ENCODE measurements at places on chromosomes 2 and 18.

DNA sequence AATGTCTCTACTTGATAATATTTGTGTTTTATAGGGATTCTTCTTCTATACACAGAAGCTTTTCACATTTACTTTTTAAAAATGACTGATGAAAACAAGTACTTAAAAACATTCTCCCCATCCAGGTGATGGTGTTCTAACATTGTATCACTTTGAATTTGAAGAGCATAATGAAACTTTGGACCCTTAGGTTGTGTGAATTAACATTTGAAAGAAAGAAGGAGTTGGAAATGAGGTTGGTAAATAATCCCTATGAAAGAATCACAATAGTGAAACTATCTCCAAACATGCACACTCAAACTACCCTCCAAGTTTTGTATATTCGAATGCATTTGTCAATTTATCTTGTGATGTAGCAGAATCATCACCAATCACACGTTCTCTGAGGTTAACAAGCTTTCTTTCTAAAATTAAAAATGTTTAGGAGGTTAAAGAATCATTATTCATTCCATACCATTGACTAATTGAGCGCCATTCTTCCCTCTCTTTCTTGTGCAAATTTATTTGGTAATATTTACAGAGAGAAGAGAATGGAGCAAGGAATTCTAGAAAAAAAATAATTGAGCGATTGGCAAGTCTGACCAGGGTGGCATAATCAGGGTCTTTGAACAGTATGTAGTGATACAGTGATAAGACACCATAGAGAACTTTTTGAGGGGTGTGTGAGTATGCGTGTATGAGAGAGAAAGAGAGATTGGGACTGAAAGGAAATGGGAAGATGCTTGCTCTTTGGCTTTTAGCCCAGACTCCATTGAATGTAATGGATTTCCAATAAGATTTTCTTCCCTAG, 260.0 kb upstream of the NRXN1 start:
- ATAC-seq = no peak

DNA sequence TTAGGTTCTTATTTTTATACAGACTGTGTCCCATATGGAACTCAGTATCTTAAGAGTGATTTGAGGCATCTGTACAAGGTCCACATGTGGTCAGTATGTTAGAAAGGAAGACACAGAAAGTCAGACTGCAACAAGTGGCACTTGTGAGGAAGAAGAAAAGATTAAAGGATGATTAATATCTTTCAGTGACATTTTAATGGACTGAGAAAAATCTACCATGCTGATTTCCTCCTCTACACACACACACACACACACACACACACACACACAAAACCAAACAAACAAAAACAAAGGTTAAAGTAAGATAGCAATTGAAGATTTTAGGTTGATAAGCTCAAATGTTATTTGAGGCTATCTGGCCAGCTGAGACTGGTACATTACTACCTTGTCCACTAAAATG, 94.5 kb upstream of the CHRNA1 start:
- no peak for ATAC-seq

DNA sequence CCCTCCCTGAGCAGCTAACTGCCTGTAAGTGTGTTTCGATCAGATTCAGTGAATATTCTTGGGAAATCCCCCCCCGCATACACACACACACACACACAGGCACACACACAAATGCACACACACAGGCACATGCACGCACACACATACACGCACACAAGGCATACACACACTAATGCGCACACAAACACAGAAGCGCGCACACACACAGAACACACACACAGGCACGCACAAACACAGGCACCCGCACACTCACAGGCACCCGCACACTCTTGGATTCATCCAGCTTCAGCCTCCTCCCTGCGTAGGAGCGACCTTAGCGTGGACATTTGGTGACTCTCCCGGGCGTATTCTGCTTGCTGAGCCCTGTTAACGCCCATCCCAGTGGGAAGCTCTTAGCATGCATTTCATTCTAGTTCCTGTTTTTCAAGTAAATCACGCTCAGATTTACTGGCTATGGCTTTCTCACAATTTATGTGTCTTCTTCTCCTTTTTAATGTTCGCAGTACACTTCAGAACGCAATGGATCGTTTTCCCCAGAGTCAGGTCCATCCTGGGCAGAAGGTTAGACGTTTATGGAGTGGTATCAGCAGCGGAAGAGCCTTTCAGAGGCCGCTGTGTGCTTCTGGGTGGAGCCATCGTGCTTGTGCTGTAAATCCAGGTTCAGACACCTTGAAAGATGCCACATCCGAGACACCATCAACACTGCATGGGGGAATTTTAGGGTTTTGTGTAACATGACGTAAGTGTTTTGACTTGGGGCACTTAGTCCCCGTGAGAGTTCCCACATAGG, 656.6 kb downstream of the GALR1 start:
- no peak for ATAC-seq

DNA sequence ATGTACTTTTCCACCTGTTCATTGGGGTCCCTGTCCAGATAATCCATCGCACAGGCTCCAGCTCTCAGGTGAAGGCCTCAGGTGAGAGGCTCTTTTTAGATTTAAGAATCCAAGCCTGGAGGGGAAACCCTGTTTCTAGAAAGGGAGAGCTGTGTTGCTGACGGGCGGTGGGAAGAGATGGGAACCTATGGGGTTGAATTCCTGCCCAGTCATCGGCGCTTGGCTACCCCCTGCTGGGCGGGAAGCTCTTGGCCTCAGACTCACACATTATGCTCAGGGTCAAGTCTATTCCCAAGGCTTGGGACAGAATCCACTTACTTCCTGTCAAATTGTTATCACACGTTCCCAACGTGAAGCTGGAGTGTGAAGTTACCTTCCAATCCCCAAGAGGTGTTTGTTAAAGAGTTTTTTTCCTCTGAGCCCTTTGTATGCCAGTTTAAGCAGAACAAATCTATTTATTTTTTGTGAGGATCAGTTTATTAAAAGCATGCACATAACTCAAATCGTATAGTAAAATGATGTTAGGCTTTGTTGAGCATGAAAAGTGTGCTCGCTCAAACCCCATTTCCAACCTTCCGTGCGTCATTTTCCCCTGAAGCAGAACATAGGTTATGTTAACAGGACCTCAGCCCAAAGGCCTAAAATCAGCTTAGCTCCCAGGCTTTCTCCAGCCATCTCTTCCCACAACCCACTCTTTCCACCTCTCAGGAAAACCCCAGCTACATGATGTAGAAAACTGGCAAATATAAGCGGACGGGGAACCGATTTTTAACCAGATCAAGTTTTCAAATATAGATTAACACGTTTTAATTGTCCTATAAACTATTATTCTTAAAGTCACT, 181.7 kb upstream of the ETAA1 start:
- ATAC-seq = peak; percentile 99

- peak; percentile 90 for ATAC-seq
Measured at GRCh38 chr18:9038277-9038871, 64.1 kb upstream of the NDUFV2 start.

- no peak for ATAC-seq
Measured at GRCh38 chr2:47808614-47809013, 25.7 kb downstream of the MSH6 start.

DNA sequence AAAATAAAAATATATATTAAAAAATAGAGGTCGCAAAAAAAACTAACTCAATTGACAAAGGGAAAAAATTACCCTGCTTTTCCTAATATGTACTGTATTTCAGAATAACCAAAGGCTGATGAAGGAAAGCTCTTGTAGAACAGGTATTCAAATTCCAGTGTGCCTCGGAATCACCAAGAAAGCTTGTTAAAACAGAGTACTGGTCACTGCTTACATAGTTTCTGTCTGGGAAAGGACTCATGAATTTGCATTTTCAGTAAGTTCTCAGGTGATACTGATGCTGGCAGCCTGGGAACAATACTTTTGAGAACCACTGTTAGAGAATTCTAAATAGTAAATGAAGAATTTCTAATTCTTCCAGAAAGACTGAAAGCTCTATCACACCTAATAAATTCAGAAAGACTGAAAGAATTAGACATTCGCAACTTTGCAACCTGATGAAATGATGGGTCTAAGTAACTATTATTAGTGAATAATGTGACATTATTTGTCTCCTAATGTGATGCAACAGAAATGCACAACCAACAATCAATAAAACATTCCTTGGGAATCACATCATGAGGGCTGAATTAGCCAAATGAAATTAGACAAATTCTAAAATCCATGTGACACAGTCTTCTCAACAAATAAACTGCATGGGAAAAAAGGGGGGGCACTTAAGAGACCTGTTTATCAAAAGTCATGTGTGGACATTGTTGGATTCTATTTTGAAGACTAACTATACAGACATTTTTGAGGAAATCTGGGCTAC, 21.9 kb downstream of the RPRD1A start:
- no peak for ATAC-seq

GRCh38 chr2:64972426-64972825, 16.8 kb upstream of the SLC1A4 start:
- ATAC-seq = no peak

All from SK-N-SH treated with all-trans-retinoic acid at 6 μM for 48 hours (cell line).